ENCODE measurements at places on chromosomes 12 and 14.

DNA sequence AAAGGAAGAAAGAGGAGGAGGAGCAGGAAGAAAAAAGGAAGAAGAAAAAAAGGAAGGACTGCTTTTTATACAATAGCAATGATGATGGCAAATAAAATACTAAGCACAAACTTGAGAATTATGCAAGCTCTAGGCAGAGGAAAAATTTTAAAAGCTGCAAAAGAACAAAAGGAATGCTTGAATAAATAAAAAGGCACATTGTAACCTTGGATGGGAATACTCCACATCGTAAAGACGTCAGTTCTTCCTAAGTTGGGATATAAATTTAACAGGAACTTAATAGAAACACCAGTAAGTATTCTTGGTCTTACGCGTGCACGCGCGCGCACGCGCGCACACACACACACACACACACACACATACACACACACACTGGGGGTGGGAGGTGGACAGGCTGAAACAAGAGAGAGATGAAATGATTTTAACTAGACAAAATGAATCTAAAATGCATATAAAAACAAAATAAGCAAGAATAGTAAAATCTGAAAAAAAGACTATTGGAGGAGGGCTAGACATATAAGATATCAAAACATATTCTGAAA, 43.0 kb downstream of the SERPINA3 start:
- no peak for DNase-seq

DNA sequence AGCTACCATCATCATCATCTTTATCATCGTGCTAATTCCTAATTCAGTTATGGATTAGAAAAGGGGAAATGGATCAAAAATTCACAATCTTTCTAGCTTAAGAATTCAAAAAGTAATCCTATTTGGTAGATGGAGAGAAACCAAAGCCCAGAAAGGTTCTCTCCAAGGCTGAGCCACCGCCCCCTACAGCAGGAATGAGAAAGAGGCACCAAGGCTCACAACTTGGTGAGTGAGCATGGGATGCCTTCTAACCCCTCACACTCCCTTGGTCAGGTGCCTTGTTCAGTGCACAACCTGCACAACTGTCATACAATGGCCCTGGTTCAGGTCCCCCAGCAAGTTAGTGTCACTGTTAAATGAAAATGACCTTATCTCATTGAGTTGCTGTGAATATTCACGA, 171.5 kb downstream of the ANO2 start:
- DNase-seq, result no peak

GRCh38 chr12:57837864-57838562, 8.5 kb downstream of the CTDSP2 start:
- peak; percentile 84 for DNase-seq

GRCh38 chr14:69719501-69719951, 47.4 kb upstream of the SRSF5 start:
- peak; percentile 91 for DNase-seq

- no peak for DNase-seq
These were observed 130.8 kb downstream of the BCL11B start for GRCh38 chr14:99141236-99141635.

GRCh38 chr12:120592121-120593049, 11.2 kb upstream of the POP5 start:
- no peak for DNase-seq

- DNase-seq, result peak; percentile 73
These were observed 426.9 kb upstream of the MIS18BP1 start for GRCh38 chr14:45679853-45680252.

- DNase-seq, result peak; percentile 32
These were observed 127.4 kb upstream of the ARHGAP5 start for GRCh38 chr14:31949709-31950108.

GRCh38 chr12:116990971-116991966, 80.5 kb downstream of the FBXW8 start:
- DNase-seq, result peak; percentile 35

- DNase-seq, result no peak
These were observed 23.4 kb downstream of the ASPG start for GRCh38 chr14:104108570-104109541.

- DNase-seq, result no peak
These were observed 155.7 kb downstream of the GALC start for GRCh38 chr14:87837296-87837695.

DNA sequence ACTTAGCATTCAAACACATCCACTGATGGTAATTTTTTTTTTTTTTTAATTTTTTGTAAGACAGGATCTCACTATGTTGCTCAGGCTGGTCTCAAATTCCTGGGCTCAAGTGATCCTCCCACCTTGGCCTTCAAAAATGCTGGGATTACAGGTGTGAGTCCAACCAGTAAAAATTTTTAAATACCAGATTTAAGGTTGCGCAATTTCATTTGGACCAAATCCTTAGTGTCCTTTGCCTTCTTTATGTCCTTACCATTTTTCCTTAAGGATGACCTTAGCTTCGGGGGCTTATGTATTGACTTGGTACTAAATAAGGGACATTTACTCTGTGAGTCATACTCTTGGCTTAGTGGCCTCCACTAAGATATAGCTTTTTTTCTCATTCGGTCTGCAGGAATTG, 4.1 kb upstream of the PLBD1 start:
- DNase-seq, result no peak

- peak; percentile 71 for DNase-seq
These were observed 4.8 kb upstream of the LMNTD1 start for GRCh38 chr12:25557830-25558436.

DNA sequence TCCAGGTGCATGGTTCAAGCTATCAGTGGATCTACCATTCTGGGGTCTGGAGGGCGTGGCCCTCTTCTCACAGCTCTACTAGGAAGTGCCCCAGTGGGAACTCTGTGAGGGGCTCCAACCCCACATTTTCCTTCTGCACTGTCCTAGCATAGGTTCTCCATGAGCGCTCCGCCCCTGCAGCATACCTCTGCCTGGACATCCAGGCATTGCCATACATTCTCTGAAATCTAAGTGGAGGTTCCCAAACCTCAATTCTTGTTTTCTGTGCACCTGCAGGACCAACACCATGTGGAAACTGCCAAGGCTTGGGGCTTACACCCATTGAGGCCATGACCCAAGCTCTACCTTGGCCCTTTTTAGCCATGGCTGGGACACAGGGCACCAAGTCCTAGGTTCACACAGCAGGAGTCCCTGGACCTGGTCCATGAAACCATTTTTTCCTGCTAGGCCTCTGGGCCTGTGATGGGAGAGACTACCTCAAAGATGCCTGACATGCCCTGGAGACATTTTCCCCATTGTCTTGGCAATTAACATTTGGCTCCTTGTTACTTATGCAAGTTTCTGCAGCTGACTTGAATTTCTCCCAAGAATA, 76.8 kb downstream of the CRADD start:
- no peak for DNase-seq

- DNase-seq, result peak; percentile 53
These were observed 47.5 kb downstream of the C14orf132 start for GRCh38 chr14:96086574-96087077.

DNA sequence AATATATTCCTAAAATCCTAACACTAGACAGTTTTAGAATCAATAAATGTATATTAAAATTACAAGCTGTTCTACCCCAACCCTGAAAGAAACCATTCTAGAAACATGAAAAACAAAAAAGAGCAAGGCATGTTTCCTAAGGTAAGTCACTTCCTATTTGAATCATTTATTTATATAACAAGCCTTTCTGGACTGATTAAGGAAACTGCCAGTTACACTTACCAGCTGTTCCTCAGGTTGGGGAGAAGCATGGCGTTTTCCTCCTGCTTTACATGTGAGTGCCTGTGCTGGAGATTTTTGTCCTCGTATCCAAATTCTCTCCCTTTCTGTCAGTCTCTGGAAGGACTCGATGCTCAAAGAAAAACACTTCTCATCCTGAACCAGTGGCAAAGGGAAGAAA, 183.3 kb downstream of the EFCAB11 start:
- DNase-seq, result no peak

DNA sequence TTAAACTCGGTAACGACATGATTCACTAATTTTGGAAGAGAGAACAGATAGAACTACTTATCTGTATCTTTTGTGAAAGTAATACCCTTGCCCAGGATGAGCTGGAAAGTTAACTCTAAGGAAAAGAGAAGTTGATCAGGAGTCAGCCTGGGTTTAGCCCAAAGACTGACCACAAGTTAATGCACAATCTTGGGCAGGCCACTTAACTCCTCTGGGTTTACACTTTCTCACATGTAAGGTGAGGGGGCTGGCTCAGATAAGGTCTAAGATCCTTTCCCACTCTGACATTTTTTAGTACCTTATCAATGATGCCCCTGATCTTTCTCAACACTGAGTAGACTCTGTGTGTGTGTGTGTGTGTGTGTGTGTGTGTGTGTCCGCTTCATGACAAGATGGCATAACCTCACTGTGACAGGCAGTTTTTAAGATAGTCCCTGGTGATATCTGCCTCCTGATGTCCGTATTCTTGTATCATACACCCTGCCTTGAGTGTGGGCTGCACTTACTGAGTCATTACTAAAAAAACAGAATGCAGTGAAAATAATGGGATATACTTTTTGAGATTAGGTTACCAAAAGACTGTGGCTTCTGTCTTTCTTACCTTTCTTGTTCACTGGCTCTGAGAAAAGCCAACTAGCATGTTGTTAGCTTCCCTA, 56.2 kb upstream of the CCDC198 start:
- no peak for DNase-seq

GRCh38 chr14:100466111-100466856, 120.9 kb downstream of the BEGAIN start:
- no peak for DNase-seq

GRCh38 chr12:121942145-121942718, 23.8 kb downstream of the CFAP251 start:
- DNase-seq, result peak; percentile 73

- DNase-seq, result no peak
These were observed 74.4 kb downstream of the VCPKMT start for GRCh38 chr14:50041980-50042379.

DNA sequence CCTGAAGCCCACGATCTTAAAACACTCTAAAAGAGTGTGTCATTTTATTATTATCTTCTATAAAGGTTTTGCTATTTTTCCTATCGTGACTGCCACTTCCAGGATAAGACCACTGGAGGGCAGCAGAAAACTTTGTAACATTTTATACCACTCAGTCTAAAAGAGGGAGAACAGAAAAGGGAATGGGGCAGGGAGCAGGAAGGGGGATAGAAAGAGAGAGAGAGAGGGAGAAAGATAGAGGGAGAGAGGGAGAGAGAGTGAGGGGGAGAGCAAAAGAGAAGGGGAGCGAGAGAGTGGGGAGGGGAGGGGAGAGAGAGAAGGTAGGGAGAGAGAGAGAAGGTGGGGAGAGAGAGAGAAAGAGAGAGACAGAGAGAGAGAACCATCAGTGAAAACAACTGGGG, 2.0 kb upstream of the ART4 start:
- peak; percentile 65 for DNase-seq

GRCh38 chr12:109822951-109823411, 10.2 kb downstream of the TRPV4 start:
- no peak for DNase-seq

- DNase-seq, result no peak
These were observed 52.1 kb downstream of the RAD52 start for GRCh38 chr12:897386-897785.

DNA sequence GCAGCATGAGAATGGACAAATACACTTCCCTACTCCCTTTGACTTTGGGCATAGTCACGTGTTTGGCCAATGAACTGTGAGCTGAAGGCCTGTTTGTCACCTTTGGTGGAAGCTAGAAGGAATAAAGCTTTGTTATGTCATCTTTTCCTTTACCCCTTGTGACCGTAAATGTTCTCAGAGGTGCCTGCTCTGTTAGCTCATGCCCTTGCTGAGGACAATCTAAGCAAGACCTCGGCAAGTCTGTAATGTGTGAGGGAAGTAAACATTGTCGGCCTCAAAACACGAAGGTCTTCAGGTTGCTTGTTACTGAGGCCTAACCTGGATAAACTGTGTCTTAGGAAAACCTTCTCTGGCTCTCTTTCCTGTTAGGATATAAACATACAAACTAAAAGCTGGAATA, 354.2 kb downstream of the TMEM132D start:
- no peak for DNase-seq

DNA sequence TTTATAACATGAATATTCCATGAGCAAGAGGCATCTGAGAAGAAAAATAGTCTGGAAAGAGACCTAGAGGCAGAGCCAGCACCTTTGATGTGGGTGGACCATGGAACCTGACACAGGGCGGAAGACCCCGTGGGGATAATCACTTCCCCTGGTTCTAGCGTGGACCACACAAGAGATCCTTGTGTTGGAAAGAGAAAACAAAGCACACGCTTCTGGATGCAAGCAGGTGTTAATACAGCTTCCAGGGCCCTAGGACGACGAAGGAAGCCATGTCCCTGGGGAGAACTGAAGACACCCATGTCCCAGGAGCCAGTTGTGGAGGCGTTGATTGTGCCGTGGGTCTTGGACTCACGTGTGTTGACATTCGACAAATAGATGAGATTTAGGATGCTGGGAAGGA, 102.9 kb downstream of the ADGRD1 start:
- no peak for DNase-seq

DNA sequence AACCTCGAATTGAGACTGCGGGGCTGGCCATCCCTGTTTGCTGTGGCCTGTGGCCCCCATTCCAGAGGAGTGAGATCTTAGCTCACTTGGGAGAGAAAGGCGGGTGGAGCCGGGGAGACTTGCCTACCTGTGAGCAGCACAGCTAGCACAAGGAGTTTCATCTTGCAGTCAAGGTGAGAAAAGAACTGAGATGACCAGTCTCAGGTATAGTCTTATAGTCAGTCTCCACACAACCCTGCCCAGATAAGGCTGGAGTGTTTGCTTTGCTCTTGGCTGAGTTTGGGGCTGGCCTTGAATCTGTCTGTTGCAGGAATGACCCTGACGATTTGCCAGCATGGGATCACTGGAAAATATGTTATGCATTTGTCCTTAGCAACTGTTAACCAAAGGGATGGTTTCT, at the start of gene PLA2G1B:
PLA2G1B (minus strand) TSS at position 187 of the 400 bp plus-strand sequence; CDS start at position 161, 26 bp downstream.
- DNase-seq, result no peak

DNA sequence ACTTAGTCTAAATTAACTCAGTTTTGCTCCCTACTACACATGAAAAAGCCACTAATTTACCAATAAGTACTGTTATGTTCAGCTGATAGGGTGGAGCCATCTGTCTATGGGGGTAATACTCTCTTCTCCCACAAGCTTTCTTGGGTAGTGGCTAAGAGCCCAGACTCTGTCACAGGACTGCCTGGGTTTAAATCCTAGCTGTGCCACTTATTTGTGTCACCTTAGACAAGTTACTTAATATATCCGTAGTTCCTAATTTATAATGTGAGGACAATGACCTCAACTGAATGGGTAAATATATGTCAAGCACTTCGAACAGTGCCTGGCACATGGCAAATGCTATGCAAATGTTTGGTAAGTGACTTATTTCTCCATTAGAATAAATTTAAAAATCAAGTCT, 185.6 kb downstream of the DACT1 start:
- DNase-seq, result no peak

GRCh38 chr12:117051380-117051779, 47.8 kb downstream of the TESC start:
- no peak for DNase-seq

GRCh38 chr14:101950516-101951215, 13.7 kb upstream of the DYNC1H1 start:
- no peak for DNase-seq

DNA sequence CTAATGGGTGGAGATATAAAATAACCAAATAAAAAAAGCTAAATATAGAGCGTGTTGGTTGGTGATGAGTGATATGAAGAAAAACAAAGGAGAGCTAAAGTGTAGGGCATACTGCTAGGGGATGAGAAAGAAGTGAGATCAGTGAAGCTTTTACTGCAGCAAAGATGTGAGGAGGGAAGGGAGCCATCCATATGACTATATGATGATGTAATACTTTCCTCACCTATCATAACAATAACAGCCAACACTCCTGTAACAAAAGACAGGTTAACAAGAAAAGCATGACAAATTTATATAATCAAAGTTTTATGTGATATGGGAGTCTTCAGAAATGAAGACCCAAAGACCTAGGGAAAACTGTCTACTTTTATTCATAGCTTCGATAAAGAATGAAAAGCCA, 57.4 kb upstream of the LRFN5 start:
- peak; percentile 18 for DNase-seq

GRCh38 chr12:90428881-90429280, 526.1 kb downstream of the CCER1 start:
- DNase-seq, result no peak

Data from fibroblast of mammary gland (primary cell).